Activated CD8-positive, alpha-beta T cell treated with anti-CD3 and anti-CD28 coated beads for 36 hours (primary cell): ENCODE measurements at places on chromosomes 4 and X.

- no peak for DNase-seq
Observed at GRCh38 chr4:95318483-95318882, 230.3 kb downstream of the UNC5C start.

GRCh38 chrX:15468036-15468435 is 25.1 kb downstream of the PIR start:
- DNase-seq: no peak

- no peak for DNase-seq
Observed at GRCh38 chr4:149933120-149933519, 117.5 kb upstream of the IQCM start.

DNA sequence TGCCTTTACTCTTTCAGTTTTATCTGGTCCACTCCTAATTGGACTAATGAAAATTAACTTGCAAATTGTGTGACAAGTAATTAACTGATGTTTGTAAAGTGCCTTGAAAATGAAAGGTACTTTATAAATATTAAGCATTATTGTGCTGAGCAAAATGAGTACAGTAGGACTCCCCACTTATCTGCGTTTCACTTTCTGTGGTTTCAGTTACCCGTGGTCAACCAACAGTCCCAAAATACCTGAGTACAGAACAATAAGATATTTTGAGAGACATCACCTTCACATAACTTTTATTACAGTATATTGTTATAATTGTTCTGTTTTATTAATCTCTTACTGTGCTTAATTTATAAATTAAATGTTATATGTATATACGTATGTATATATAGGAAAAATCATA is 27.4 kb upstream of the JADE3 start:
- DNase-seq: no peak

GRCh38 chrX:27446423-27446822 is 16.7 kb downstream of the PPP4R3C start:
- DNase-seq: no peak

DNA sequence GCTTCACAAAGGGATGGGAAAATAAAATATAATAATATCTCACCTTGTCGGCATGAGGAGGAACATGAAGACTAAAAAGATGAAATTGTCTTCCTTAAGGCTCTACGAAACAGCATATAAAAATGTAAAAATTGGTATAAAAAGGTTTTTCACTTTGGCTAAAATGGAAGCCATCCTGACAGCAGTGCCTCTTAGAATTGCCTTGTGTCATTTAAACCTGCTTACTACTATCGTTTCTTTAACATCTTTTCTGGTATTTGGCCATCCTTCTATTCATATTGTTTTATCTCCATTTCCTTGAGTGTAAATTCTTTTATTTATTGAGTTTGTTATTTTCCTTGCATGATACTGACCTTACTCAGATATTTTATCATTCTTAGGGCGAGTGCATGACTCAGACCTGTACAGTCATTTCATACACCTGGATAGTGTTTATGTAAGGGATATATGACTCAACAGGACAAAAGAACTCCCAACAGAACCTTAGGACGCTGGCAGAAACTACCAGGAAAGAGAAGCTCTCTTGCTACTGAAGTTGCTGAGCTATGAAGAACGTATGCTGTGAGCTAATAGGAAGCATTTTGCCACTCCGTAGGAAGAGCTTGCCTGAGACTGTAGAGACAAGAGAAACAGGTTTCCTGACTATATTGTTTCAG is 5.8 kb upstream of the CDKN2AIP start:
- no peak for DNase-seq

- DNase-seq: no peak
Observed at GRCh38 chr4:181264893-181265292, 978.3 kb upstream of the TENM3 start.

DNA sequence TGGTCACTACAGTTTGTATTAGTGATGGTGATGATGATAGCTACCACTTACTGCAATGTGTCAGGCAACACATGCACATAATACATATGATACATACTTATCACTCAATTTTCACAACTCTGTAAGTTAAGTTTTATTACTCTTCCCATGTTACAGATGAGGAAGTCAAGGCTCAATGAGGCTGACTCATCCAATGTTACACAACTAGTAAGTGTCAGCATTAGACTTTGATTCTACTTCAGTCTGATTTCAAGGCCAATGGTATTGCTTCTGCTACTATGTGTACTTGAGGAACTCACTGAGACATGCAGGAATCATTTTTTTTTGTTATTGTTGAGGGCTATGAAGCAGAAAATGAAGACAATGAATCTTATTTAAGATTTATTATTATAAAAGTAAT is 96.4 kb upstream of the TRPC5OS start:
- no peak for DNase-seq

GRCh38 chr4:18442957-18443356 is 421.4 kb upstream of the LCORL start:
- DNase-seq: no peak

DNA sequence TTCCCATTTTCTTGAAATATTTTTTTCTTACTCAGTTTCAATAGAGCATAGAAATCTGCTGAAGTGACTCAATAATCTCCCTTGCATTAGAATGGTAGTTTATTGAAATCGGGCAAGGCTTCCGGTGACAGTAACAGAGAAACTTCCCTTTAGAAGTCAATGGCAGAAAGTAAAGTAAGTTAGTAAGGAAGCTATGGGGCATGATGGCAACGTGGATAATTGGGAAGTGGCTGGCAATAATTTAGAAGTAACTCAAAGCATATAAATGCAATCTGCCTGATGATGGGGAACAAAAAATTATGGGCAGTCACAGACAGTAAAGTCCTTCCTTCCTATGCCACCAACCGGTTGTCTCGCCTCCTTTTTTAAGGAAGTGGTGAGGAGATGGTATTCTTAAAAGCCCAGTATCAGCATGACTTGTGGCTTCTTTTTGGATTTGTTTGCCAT is 7.6 kb downstream of the CYBB start:
- no peak for DNase-seq

GRCh38 chr4:132709056-132709455 is 440.0 kb upstream of the PCDH10 start:
- DNase-seq: no peak

DNA sequence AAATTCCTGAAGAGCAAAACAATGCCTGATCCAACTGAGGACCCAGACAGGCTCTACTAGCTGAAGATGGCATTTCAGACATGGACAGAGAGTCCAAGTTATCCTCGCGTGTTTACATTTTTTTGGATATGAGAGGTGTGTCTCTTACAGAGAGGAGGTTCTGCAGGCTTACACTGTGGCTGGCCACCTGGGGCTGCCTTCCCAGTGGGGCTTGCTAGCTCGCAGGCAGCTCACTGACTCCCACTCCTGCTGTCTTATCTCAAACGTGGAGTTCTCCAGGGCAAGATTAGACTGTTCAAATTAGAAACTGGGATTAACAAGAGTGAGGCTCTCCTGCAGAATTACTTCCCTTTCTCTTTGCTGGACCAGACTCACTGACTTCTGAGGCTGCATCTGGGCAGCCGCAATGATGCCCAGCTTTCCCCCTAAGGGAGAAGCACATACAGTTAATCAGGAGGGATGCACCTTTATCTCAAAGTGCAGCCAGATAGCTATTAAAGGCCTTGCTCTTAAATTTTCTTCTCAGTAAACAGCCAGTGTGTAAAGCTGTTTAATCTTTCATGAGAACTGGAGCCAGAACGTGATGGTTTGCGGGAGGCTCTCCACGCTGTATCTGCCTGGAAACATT is 123.0 kb downstream of the ENPP6 start:
- no peak for DNase-seq

- no peak for DNase-seq
Observed at GRCh38 chr4:98181809-98182208, 38.5 kb upstream of the STPG2 start.

DNA sequence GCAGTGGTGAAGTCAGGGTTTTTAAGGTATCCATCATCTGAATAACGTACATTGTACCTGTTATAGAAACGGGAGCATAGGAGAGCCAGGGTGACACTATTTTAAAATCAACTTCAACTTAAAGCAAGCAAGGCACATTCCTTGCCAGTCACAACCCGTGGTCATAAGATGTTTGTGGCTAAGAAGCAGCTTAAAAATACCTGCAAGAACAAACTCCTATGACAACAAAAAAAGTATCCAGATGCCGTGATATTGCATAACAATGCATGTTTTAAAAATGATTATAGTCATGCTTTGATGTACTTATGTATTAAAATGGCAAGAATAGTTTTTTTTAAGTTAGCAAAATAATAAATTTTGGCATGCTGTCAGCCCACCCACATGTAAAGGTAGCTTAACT is 16.5 kb upstream of the SYNPO2 start:
- DNase-seq: no peak

- no peak for DNase-seq
Observed at GRCh38 chr4:143084566-143084965, 100.2 kb upstream of the USP38 start.

DNA sequence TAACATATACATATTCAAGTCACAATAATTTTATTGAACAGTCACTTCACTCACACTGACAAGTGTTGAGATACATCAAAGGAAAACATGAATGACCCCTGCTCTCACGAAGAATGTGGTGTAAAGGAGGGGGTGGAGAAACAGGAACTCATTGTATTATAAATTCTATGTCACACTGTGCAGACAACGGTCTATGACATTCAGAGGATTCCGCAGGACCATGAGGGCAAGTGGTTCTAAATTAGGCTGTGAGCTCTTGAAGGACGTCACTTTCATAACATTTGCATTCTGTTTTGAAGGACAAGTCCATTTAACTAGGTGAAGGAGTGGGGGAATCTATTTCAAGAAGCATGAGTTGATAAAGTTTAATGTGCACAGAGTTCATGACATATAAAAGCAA is 415.2 kb upstream of the HS3ST1 start:
- DNase-seq: no peak

- DNase-seq: no peak
Observed at GRCh38 chr4:26238426-26238777, 82.4 kb upstream of the RBPJ start.

- no peak for DNase-seq
Observed at GRCh38 chr4:6755088-6755753, 27.3 kb upstream of the KIAA0232 start.

- DNase-seq: peak; percentile 82
Observed at GRCh38 chrX:37745354-37745753, 34.5 kb upstream of the CYBB start.

- DNase-seq: no peak
Observed at GRCh38 chrX:23644744-23645143, 22.5 kb upstream of the PRDX4 start.

DNA sequence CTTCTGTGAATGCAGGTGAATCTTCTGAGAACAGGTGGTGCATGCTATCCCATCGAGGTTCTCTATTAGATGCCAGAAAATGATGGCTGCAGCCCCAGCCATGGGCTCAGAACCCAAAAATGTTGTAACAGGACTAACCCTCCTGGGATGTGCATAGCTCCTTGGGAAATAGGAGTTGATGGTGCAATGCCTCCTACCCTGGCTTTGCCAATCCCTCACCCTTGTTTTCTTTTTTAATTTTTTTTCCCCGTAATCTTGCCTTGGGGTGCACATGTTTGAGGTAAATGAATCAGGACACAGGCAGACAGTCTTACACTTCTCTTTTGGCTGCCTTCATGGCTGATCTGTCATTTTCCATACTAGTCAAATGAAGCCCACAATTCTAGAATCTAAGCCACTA is 96.6 kb downstream of the KIT start:
- no peak for DNase-seq

GRCh38 chrX:134803060-134803459 is 144.8 kb upstream of the PLAC1 start:
- no peak for DNase-seq

GRCh38 chr4:6195602-6196319 is 4.6 kb downstream of the JAKMIP1 start:
- peak; percentile 23 for DNase-seq

DNA sequence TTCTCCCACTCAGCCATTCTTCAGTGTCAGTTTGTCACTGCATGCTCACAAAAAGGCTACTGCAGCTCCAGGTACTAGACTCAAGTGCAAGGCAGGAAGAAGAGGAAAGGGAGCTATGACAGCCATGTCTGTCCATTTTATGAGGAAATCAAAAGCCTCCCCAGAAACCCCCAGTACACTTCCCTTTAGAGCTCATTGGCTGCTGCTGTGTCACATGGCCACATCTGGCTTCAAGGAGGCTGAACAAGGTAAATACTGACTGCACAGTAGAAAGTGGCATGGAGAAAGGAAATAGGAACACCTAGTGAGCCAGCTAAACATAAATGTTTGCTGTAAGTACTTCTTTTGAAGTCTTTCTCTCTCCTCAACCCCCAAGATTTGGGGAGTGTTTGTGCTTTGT is 67.2 kb upstream of the FRAS1 start:
- DNase-seq: no peak

DNA sequence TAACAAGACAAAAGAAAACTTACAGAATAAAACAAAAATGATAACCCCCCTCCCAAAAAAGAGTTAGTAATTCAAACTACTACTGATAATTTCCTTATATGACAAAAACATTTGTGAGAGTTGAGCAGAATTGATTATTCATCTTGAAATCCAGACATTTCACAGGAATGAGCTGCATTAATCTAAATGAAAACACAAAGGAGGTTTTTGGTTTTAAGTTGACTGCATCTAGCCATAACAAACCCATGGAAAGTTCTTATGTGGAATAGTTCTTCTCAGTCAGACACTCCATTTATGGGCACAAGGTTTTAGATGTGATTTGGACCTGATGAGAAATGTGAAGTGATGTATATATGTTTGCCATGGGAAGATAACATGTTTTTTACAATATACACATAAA is 95.4 kb downstream of the VCX2 start:
- DNase-seq: no peak

DNA sequence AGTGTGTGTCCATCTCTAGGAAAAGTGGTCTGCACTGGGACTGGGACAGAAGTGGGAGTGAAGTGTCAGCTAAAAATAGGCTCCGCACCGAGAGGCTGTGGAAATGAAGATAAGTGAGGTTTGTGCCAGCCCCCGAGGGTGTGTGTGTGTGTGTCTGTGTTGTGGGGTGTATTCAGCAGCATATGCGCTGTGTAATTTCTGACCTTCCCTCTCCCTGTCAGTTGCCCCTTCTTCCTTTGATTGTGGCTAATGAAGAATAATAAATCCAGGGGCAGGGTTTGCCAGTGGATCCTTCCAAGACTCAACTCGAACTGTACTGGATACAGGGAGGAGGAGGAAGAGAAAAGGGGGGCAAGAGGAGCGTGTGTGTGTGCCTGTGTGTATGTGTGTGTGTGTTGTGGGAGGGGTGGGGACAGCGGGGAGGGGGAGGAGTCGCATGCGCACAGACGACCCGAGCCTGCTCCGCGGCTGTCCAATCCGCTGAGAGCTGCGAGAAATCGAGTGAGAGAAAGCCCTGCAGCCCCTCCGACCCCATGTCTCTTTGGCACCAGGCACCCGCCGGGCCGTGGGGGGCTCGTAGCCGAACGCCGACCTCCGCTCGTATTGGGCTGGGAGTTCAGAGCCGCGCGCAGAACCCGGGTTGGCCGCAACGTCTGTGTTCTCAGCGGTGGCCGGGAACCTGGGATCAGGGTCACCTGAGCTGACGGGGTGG is 916 bp upstream of the POU4F2 start:
- no peak for DNase-seq
